ENCODE measurements at places on chromosomes 16 and 17. TPM values are rescaled to one million over a fixed set of nuclear protein-coding genes. Genes with fewer than 3 reads are reported as not detected.

Gene EZH1
- 9.2 TPM for total RNA-seq

GRCh38 chr17:6523330-6523729 lies 33.0 kb downstream of the PITPNM3 start:
- peak; percentile 9 for DNase-seq

- peak; percentile 66 for DNase-seq
These were observed 15.8 kb downstream of the GPRC5C start for GRCh38 chr17:74447628-74448159.

DNA sequence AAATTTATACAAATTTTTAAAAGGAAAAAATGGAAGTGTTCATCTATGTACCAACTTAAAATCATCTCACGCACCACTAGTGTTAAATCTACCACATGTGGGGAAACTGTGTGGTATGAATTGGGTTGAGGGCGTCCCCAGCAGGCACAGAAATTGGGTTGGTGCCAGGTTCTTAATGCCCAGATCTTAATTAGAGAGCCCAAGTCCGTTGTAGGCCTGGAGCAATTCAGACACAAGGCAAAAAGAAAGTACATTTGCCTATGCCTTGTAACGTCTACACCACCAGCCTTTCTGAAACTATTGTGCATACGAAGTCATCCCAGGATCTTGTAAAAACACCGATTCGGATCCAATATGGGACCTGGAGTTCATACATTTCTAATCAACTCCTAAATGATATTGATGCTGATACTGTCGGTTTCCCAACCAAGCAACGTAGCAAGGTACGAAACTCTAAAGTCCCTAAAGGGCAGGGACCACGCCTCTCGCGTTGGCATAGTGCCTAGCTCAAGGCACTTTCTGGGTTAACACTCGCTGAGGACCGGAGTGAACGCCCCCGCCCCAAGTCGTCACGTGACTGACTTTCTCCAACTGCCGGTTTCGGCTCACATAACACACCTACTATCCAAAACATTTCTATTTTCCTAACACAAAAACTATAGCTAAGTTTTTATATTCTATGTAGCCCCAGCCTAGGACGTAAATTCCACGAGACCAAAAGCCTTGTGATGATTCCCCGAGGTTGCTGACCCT lies 945 bp upstream of the UQCRC2 start:
- DNase-seq, result peak; percentile 87

DNA sequence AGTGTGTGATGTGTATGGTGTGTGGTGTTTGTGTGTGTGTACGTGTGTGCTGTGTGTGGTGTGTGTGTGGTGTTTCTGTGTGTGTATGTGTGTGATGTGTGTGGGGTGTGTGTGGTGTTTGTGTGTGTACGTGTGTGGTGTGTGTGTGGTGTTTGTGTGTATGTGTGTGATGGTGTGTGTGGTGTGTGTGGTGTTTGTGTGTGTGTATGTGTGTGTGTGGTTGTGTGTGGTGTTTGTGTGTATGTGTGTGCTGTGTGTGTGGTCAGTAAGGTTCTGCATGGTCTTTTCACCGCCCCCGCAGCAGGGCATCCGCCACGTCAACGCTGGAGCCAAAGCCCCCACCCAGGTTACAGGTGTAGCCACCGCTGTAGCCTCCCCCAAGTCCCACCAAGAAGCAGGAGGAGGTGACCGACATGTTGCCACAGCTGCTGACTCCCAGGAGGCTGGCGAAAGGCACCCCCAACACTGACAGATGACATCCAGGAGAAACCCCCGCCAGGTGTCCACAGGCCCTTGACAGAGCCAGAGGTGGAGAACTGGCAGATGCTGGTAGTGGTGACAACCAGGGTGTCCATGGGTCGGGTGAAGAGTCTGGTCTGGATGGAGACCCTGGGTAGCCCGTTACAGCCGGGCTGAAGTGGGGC lies 9.3 kb upstream of the KRT17 start:
- DNase-seq, result no peak

Measured in right lobe of liver (tissue), 6 donors.